Retinal pigment epithelial cell (primary cell): ENCODE measurements at places on chromosomes 11 and 22.

GRCh38 chr11:101726988-101727387 lies 143.2 kb upstream of the TRPC6 start:
- DNase-seq: no peak

DNA sequence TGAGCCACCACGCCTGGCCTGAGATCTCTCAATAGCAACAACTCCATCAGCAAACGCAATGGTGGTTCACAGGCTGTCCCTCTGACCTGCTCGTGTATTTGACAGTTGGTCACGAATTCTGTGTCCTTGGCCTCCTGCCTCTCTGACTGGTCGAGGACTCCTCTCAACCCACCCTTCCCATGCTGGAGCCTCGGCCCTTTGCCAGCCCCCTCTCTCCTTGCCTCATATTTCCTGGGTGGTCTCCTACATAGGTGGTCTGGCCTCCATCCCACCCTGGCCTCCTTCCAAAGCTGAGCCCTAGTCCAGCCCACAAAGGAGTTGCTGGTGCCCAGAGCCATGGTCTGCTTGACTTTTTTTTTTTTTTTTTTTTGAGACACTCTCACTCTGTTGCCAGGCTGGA lies 11.4 kb upstream of the A4GALT start:
- DNase-seq: no peak

DNA sequence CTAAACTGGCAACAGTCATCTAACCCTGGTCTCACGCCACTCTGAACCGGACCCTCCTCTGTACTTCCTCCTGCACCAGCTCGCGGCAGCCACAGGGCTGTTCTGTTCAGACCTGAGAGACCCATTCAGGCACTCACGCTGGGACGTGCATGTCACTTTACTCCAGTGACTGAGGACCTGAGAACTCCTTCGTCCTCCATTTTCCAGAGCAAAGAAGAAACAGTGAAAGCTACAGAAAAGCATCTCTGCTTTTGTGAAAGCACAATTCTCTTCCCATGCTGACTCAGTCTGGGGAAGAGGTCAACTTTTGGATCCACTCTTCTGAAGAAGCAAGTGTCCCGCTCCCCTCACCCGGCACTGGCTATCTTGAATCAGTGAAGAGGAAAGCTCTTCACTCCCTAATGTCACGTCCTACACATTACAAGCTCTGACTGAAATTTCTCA lies 24.5 kb downstream of the PISD start:
- no peak for DNase-seq

GRCh38 chr11:62958547-62959421 lies 26.0 kb downstream of the SLC22A6 start:
- DNase-seq: no peak

DNA sequence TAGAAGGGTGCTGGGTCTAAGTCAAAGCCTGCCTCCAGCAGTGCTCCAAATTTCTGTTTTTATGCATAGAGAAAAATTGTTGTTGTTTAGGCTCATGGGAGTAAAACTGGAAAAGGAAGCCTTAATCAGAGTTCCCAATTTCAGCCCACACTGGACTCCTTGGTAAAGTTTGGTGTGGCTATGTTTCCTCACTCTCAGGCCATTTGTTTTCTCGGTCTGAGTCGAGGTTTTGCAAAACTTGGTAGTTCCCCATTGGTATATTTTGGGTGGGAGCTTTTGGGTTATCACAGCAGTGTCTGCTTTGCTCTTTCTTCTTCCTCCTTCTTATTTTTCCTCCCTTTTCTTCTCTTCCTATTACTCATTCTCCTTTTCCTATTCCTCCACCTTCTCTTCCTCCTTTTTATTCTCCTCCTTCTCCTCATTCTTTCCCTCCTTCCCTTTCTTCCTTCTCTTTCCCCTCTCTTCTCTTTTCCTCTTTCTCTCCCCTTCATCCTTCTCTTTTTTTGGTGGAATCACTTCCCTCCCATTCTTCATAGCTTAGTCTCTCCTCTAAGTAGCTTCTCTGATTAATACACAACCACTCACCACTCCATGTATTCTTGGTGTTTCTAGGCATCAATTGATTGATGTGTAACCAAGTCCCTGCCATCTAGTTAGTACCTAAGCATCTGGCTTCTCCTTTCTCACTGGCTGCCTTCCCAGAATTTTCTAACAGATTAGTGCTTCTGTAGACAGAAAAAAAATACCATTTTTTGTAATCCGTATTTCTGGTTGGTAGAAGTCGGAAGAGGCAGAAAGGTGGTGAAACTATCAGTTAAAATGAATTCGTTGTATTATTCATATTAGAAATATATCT lies 10.1 kb downstream of the SLC5A1 start:
- DNase-seq: no peak

DNA sequence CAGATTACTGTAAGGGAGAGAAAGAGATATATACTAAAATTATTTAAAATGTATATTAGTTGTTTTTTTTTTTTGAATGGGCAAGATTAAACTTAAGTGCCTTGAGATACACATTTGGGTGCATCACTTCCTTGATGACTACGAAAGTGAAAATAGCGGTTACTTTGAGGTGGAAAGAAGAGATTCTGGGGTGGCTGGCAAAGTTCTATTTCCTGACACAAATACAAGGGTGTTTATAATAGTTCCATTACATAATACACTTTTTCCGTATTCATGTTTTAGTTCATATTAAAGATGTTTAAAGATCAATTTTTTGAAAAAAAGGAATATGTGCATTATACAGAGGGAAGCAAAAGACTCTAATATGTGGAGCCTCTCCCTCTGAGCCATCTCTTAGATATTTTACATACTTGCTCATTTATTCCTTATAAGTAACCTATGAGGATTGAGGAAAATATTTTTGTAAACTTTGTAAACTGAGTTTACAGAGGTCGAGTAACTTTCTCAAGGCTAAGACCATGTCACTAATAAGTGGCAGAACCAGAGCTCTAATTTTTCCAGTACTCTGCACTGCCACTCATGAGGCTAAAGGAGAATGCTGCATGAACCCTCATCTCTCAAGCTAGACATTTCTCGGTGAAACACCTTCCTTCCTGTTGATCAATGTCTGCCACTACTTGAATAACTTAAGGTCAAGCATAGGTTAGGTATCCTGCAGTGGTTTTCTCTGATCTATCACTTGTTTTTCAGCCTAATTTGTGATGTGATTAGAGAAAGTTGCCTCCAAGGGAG lies 58.6 kb downstream of the DDIAS start:
- DNase-seq: no peak

DNA sequence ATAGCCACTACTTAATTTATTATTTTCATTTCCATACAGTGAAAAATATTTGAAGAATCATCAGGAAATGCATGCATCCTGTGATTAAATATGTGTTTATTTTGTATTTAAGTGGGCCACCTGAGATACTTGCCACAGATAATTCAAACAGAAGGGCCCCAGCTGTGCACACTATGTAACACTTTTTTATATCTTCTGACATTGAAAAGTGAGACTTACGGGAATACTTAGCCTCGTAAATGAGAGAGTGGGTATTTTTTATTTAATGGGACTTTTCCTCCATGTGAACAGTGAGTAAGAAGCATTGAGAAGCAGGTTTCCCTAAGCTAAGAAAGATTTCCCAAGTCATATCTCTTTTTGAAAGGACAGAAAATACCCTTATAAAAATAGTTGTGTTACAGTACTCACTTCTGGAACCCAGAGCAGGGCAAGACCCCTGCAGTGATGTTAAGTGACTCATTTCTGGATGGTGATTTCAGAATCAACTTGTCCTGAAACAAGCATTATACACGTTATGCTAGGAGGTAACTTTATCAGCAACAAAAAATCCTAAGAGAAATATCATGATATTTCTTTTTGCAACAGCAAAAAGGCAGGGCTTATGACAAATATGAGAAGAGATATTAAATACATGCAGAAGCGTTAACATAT lies 478.1 kb upstream of the CHORDC1 start:
- DNase-seq: no peak

- DNase-seq: no peak
These were observed 222.0 kb downstream of the DBX1 start for GRCh38 chr11:19938169-19938856.

DNA sequence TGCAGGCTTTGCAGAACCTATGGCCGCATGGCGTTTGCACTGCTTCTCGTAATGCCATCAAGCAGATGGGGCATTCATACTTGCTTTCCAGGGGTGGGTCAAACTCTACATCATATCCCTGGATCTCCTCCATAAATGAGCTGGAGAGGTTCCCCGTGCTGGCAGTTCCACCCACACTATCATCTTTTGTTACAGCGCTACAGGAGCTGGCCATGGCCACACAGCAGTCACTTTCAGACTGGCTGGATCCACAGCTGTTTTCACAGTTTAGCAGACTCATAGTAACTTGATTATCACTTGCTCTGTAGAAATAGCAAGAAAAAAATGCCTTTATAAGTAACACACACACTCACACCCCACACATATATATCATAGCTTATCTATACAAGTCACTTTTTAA lies 8.8 kb downstream of the TRAF6 start:
- no peak for DNase-seq

GRCh38 chr11:117832511-117832910 lies 8.0 kb upstream of the FXYD2 start:
- no peak for DNase-seq

GRCh38 chr11:119903821-119904220 lies 174.8 kb upstream of the NECTIN1 start:
- no peak for DNase-seq

DNA sequence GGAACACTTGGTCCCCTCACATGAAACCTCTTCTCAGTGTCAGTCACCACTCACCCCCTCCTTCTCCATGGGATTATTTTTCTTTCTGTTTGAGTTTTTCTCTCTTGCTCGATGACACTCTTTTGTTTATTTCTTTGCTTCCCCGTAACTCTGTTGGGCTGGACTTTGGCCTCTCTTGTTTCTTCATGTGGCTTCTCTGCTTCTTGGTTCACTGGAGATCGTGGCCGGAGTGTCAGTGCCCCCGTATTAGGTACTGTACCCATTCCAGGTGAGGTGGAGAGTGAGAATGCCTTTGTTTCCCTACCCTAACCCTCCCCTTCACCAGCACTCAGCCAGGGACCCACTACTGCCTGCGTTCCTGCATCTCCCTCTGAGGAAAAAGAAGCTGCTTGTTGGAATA lies 32.5 kb downstream of the CYB5R2 start:
- DNase-seq: no peak

DNA sequence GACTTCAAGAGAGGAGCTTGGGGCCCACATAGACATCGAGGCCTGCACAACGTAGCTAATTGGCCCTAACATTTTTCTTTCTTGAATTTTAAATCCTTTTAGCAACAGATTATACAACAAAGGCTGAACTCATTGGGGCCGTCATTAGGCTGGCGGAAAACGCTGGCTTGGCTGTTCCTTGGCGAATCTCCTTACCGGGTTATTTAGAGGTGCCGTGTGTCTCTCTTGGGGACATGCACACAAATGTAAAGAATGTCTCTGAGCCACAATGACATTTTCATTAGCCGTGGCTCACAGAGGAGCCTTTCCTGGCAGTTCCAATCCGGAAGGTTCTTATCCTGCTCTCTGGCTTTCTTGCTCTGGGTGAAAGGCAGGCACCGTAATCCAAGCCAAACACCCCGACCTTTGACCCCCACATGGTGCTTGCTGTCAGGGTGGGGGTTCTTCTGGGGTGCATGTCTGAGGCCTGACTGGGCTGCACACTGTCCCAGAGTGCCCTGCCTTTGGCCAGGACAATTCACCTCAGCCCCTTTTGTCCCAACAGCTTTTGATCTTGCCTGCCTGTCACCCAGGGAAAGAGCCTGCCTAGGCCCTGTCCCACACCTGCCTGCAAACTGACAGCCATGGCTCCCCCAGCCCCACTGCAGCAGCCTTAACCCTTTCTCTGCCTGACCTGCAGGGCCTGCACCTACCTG lies 9.2 kb upstream of the FGF3 start:
- DNase-seq: peak; percentile 31

GRCh38 chr11:46625406-46625805 lies 8.1 kb downstream of the ATG13 start:
- DNase-seq: no peak
